Stimulated activated naive CD8-positive, alpha-beta T cell treated with anti-CD3 and anti-CD28 coated beads, Interleukin-15, Interleukin-2, amounts not matched to agents 100 U/mL and 50 U/mL, for 24 hours (primary cell): ENCODE measurements at places on chromosomes 11 and 22.
A peak's percentile ranks its signal among the peaks of the same experiment; 100 is the strongest.

- no peak for DNase-seq
Measured at GRCh38 chr11:10373340-10373739, 68.5 kb downstream of the ADM start.

DNA sequence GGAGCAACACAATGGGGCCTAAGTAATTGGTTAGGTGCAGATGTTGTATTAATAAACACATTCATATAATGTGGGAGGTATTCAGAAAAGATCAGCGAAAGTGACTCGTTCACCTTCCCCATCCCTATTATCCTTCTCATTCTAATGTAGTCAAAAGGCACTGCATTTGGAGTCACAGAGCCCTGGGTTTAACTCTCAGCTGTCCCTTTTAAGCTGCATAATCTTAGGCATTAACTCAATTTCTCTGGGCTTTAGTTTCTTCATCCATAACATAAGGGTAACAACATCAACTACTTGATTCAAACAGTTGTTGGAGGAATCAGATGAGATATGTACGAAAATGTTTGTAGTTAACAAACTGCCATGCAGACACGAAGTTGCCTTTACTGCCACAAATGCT, 187.6 kb upstream of the PITPNB start:
- no peak for DNase-seq

GRCh38 chr11:128407962-128408361, 179.4 kb downstream of the ETS1 start:
- no peak for DNase-seq

DNA sequence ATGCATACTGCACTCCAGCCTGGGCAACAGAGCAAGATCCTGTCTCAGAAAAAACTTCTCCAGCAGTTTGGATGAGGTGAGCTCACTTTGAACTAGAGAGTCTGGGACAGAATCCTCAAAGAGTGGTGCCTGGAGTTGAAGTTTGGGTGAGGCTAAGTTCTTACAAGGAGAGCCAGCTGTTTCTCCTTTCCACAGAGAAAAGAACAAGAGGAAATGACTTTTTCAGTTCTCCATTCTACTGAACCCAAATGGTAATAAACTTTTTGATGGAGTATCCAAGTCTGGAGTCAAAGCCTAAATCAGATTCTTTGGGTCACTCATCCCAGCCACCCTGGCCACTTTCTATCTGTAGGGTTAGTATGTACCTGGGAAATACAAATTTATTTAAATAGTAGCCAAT, 102.7 kb downstream of the TRAF6 start:
- no peak for DNase-seq

DNA sequence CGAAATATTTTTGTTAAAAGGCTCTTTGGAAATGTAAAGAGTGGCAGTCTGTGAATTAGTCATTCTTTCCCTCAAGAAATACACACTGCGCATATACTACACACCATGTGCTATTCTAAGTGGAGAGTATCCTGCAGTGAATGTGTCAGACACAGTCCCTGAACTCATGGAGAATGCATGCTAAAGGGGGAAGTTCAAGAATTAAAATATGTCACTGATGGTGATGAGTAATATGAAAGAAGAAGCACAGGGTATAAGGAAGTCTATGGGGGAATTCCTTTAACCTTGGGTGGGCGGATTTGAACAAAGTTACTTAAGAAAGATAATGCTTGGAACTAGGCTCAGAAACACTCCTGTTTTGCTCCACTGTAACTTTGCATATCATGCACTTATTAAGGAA, 153.0 kb downstream of the LRRC4C start:
- DNase-seq: no peak

GRCh38 chr11:97738751-97739150, 1282.0 kb upstream of the CNTN5 start:
- DNase-seq: no peak

- DNase-seq: peak; percentile 20
Measured at GRCh38 chr22:29266564-29267461, 968 bp downstream of the RHBDD3 start.

DNA sequence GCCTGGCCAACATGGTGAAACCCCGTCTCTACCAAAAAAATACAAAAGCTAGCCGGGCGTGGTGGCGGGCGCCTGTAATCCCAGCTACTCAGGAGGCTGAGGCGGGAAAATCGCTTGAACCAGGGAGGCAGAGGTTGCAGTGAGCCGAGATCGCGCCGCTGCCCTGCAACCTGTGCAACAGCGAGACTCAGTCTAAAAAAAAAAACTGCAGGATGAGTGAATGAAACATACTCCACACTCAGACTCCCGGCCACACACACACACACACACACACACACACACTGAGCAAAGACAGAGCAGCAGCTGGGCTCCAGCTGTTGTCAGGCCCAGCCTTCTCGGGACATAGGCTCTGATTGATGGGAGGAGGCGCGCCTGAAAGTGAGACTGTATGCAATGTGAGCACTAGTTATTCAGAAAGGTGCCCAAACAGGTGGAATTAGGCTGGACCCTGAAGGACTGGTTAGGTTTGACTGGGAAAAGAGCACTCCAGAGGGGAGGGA, 1.5 kb upstream of the PLEKHA7 start:
- DNase-seq: no peak

DNA sequence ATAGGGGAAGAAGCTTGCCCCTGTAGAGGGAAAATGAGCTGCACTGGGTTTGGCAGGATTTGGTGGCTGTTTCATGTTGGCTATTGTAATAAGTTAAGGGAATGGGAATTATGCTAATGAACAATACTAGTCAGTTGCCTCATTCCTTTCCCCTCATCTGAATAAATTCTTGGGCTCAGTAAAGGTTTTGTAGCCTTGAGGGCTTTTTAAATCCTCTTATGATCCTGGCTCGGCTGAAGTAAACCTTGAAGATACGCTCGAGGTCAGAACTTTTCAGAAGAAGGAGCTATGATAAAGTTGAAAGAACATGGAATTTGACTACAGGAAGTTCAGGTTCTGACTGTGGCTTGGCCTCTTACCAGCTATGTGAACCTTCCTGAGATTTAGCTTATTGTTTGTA, 448.7 kb downstream of the RAB38 start:
- no peak for DNase-seq

GRCh38 chr11:111909378-111909777, 2.2 kb downstream of the CRYAB start:
- no peak for DNase-seq

- peak; percentile 76 for DNase-seq
Measured at GRCh38 chr11:65425105-65425970, 2.7 kb downstream of the NEAT1 start.

GRCh38 chr22:42820045-42820763, 36.9 kb downstream of the ARFGAP3 start:
- DNase-seq: no peak

DNA sequence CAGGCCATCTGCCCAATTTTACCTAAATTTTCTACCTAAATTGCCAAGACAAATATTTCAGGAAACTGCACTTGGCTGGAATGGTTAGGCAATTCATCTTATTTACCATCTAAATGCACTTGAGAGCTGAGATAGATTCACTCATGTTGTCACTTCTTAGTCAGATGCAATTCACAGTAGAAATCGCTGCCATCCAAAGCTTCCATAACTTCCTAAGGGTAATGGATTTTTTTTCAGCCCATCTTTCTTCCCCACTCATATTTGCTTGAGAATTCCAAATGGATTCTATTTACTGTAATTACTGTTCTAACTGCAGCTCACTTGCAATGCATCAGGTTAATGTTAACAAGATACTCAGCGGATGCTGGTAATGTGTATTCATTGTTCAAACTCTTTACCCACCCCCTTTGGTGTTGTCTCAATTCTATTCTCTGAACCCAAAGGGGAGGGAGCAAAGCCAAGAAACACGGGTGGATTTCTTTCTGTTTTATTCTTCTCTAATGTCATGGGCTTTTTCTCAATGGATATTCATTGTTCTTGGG, 96.0 kb downstream of the TENM4 start:
- no peak for DNase-seq

GRCh38 chr11:115637599-115638241, 133.5 kb upstream of the CADM1 start:
- no peak for DNase-seq

DNA sequence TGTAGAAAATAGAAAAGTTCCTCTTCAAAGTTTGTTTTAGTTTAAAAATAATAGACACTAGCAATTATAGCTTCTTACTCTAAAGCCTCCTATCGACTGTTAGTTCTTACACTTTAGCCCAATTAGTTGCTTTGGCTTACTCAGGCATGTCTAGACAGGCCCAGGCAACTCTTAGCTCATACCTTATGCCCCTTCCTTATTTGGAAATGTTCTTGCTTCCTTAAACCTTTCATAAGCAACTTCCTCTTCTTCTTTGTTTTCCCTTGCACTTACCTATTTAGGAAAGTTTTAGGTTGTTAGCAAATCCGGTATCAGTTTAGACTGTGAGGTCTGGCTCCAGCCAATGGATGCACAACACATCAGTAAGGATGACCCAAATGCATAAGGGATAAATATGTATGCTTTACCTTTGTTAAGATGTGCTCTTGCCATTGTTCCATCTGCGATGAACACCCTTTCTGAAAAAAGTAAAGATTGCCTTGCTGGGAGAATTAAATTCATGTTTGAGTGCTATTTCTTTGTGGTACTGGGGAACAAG, 1277.5 kb upstream of the CNTN5 start:
- no peak for DNase-seq

DNA sequence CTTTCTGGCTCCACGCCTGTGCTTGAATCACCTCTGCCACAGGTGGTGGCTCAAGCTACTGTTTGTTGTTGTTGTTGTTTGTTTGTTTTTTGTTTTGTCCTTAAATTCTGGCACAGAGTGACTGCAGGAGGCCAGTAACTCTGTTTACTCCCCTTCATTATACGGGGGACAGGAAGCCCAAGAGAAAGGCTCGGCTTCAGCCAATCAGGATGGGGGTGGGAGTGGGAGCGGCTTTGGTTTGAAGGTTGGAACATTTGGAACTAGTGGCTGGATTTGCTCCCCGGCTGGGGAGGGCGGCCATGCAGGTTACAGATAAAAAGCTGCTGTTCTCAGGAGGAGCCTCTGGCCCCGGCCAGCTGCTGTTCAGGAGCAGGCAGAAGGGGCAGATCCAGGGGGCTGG, 19.7 kb upstream of the CABP2 start:
- no peak for DNase-seq

DNA sequence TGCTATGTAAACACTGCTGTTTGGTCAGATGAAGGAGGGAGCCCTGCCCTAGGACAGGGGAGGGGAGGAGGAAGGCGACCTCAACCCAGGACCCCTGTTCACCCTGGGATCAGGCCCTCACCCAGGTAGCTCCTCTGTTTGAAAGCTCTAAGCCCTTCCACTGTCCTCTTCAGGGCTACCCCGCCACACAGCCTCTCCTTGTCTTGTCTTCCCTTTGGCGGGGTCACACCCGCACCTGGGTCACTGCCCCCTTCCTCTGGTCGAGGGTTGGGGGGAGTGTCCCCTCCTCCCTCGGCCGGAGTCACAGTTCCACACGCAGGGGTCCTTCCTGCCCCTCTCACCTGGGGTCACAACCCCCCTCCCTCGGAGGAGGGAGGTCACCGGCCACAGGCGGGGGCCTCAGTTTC, 463 bp upstream of the PTPMT1 start:
- DNase-seq: no peak

DNA sequence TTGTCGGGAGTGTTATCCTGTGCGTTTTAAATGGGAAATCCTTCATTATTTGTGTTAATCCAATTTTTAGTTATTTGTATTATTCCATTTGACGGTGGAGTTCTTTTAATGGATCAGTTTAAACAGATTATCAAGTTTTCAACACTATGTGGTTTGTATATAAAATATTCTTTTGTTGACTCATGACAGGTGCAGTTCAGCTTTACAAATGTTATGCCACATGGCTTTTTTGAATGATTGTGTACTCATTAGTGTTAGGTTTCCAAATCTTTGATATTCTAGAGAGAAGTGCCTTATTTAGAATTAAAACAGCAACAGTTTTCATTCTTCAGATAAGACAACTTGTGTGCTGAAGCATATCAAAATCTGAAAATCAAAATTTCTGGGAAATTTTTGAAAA, 2.4 kb downstream of the JAM3 start:
- no peak for DNase-seq

- DNase-seq: peak; percentile 87
Measured at GRCh38 chr11:64742889-64743590, 902 bp downstream of the RASGRP2 start.

- no peak for DNase-seq
Measured at GRCh38 chr11:75236062-75236461, 4.5 kb upstream of the TPBGL start.
